Cardiac muscle cell (in vitro differentiated cells and primary cell): ENCODE measurements at places on chromosomes 6 and 20.

- DNase-seq: peak; percentile 68
These were observed 43.1 kb downstream of the SLC17A5 start for GRCh38 chr6:73610444-73611275.

- DNase-seq: no peak
These were observed 157.6 kb upstream of the INSM1 start for GRCh38 chr20:20210327-20210726.

DNA sequence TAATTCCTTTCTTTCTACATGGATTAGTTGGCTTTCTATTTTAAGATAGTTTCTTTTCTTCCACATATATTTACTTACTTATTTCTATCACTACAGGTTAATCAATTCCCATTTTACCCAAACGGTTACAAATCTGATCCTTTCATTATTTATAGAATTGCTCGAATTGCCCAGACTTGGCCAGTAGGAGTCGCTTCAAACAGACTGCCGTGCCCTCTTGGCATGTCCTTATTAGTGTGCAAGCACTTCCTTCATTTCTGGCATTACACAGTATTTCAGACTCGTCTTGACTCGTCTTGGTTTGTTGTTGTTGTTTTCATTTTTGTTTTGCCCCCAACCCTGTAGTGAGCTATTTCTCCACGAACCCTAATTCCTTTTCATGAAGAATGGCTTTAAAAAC, 74.6 kb downstream of the SAMD3 start:
- no peak for DNase-seq

DNA sequence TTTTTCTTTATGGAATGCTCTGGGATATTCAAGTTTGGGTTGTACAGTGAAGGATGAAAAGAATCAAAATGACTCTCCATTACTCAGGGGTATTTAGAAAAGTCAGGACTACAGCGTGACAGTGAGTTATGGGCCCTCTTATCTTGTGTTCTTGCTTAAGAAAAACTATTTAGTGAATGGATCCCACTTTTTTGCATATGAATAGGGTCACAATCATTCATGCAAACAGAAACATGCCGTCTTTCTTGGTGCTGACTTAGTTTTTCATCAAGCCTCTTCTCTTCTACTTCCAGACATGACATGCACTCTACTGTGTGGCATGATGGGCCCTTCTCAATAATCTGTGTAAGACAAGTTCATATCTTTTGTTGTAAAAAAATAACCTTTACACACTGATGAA, 488.4 kb upstream of the MMS22L start:
- DNase-seq: no peak

DNA sequence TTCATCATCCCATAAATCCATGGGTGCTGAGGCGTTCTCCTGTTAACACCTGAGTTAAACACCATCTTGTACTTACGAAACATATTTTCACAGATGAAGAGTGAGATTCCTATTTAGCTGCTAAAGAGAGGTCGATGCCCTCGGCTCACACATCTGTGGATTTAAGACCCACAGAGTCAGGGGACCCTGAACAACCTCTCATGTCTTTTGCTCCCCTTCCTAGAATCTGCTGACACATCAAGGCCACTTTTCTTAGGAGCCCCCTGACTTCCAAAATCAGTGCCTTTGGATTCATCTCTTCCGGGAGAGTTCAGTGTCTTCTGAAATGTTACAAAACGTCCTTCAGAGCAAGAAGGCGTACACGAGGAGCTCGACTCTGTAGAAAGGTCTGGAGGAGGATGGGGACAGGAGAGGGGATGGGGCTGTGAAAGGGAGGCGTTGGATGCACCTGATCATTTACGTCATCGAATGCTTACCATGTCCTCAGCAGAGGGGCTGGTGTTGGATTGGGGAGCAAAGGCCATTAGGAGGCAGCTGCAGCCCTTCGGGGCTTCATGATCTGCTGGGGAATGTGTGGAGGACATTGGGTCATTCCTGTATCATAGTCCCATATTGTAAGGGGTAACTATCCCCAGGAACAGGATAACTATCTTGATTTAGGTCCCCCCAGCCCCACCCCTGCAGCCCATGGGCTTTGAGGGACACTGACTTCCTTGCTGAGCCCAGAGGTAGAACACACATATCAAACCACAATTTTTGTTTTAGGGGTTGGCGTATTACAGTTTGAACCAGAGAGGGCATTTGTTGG, 22.9 kb downstream of the BANF2 start:
- DNase-seq: no peak

- DNase-seq: no peak
These were observed 420.3 kb upstream of the NRSN1 start for GRCh38 chr6:23705697-23706096.

DNA sequence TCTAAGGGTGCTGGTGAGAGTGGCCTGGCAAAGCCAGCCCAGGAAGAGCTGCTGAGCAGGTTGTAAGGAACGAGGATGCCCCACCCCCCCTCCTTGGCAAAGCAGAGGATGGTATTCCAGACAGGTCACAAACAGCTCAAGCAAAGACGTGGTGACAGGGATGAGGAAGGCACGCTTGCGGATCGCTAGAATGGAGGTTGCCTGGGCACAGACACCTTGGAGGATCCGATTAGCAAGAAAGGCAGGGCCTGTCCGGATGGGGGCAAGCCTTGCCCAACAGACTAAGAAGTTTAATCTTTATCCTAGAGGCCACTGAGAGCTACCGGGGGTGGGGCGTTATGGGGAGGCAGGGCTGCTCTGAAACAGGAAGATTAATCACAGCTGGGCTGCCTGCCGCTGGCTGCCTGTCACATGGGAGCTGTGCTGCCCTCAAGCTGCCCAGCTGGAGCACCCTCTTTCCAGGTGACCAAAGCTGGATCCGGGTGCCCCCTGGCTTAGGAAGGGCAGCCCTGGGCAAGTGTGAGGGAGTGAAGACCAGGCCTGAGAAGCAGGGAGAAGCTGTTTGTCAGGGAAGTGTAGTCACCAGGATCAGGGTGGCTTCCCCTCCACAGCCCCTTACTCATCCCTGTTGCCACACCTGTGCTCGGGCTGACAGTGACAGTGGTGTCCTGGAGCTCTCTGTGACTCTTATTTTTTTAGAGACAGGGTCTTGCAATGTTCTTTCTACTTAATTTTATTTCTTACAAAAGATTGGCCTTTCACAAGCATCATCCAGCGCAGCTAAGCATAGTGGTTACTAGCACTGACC, 9.1 kb upstream of the MAPK13 start:
- DNase-seq: peak; percentile 70

GRCh38 chr6:134330555-134330954, 12.6 kb upstream of the SGK1 start:
- DNase-seq: no peak

- DNase-seq: no peak
These were observed 666.6 kb upstream of the SLC35B3 start for GRCh38 chr6:9101920-9102319.

DNA sequence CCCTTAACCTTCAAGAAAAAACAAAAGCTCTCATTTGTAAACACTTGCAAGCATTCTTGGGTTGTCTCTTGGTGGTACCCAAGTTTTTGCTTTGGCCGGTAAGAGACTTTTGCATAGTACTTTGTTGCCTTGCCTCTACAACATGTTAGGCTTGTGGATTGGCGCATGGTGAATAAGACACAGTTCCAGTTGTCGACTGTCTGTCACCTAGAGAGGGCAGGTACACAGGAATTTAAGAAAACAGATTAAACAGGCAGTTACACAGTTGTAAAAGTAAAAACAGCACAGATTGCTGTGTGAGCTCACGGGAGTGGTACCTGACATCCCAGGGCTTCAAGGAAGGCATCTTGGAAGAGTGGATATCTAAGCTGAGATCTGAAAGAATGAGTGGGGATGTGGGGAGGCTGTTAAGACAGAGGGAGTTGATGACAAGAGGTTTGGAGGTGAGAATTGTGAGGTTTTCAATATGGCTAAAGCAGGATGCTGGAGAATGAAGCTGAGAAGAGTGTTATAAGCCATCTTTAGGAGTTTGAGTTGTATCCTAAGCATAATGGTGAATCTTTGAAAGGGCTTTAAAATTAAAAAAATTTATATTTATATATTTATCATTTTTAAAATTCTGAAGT, 19.2 kb downstream of the UTRN start:
- no peak for DNase-seq

GRCh38 chr20:10352934-10353824, 80.8 kb downstream of the MKKS start:
- DNase-seq: peak; percentile 81

- DNase-seq: peak; percentile 15
These were observed 54.6 kb upstream of the POLR1H start for GRCh38 chr6:30006170-30007131.

GRCh38 chr20:22984008-22984407, 51.1 kb upstream of the SSTR4 start:
- no peak for DNase-seq

DNA sequence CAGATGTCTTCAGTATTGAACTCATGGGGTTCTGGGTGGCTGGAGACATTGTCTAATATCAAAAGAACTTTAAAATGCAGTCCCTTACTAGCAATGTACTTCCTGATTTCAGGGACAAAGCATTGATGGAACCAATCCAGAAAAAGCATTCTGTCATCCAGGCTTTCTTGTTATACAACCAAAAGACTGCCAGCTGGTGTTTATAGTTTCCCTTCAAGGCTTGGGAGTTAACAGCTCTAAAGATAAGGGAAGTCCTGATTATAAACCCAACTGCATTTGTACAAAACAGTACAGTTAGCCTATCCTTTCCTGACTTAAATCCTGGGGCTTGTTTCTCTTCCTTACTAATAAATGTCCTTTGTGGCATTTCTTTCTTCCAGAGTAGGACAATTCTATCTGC, 160.0 kb downstream of the COL21A1 start:
- no peak for DNase-seq

DNA sequence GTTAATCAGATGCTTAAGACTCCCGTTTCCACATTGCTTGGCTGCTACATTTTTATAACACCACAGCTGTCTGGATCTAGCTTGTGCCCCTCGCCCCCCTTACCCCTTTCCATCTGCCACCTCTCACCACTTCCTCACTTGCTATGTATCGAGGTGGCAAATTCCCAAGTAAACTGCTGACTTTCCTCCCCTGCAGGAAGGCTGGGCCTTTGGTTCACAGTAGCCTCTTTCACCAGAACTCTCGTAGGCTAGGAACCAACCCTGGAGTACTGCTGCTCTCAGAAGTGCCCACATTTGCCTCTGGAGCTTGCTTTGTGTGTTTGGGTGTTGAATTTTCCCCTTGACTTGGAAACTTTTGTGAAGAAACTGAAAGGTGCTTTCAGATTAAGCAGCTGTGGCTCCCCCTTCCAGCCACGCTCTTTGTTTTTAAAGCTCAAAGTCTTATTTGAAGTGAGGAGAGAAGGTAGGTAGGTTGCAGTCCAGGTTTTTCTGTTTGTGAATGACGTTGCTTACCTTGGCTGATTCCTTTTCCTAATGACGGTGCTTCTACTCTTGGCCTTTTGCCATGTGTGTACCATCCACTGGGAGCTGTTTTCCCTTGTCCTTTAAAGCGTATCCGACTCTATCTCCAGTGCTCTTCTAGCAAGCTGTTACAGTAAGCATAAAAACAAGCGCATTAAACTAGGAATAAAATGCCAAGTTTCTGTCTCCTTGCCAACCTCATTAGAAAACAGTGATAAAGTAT, 90.4 kb downstream of the CARMIL1 start:
- peak; percentile 81 for DNase-seq

GRCh38 chr6:80009531-80009930, 5.1 kb downstream of the TTK start:
- peak; percentile 13 for DNase-seq

- no peak for DNase-seq
These were observed 7.6 kb upstream of the ADIG start for GRCh38 chr20:38573413-38573812.

GRCh38 chr6:27145731-27146455, 101.6 kb upstream of the PRSS16 start:
- peak; percentile 83 for DNase-seq

- DNase-seq: no peak
These were observed 86.2 kb downstream of the LCA5 start for GRCh38 chr6:79450984-79451383.

DNA sequence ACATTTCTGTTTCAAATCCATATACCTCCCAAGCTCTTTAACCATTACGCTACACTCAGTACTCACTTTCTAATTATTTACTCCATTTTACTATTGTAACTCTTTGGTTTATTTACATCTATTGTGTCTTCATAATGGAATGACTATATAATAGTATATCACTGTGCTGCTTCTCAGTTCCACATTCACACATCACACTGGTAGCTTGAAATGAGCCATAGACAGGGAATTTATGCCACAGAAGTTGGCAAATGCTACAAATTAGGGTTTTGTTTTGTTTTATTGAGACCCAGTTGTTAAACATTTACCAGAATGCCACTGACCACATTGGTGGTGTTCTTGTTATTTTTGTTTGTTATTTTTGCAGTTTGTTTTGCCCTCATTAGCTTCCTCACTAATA, 213.9 kb downstream of the KCNQ5 start:
- DNase-seq: no peak

GRCh38 chr6:2688401-2689064, 62.2 kb downstream of the MYLK4 start:
- no peak for DNase-seq

DNA sequence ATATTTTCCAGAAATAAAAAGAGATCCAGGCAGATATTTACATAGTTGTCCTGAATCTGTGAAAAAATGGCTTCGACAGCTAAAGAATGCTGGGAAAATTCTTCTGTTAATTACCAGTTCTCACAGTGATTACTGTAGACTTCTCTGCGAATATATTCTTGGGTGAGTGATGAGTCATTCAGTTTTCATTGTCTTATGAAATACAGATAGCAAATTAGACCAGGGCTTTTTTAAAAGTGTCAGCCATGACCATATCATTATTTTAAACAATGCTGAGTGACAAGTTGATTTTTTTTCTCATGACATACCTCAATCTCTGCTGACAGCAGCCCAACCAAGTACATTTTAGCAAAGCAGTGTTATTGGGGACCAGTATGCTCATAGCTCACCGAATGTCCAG, 32.8 kb downstream of the TSPYL4 start:
- peak; percentile 55 for DNase-seq

GRCh38 chr6:29216528-29216927, 45.8 kb downstream of the OR2J2 start:
- DNase-seq: no peak

DNA sequence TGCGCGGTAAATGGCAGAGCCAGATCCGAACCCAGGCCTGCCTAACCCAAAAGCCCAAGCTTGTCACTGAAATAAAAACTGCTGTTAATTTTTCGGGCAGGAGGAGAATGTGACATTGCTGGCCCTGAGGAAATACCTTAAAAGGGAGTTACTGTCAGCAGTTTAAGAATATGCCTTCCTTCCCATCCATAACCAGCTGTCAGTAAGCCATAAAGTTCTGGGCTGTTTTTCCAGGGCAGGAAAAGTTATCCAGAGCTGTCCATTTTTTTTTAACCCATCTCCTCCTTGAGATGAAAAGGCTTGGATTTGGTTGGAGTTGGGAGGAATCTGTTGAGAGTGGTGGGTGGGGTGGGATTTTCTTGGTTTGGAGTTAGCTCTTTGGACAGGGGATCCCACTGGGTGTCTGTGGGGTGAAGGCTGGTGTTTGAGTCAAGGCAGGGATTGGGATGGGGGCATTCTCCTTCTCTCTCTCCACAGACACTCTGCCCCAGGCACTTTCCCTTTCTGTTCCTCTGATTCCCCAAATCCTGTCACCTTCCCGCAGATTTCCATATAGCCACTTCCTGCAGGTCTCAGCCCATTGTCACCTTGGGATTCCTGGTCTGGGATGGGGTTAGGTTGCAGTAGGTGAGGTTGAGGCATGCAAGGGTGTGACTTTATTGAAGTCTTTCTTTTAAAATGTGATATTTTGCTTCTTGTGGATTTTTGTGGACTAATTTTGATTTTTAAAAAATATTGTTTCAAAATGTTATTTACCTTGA, 4.3 kb upstream of the KCNG1 start:
- DNase-seq: no peak

- no peak for DNase-seq
These were observed 118.1 kb downstream of the TRDN start for GRCh38 chr6:123518441-123519188.

- DNase-seq: peak; percentile 44
These were observed 63.8 kb upstream of the TINAG start for GRCh38 chr6:54244430-54244829.
